ENCODE measurements at places on chromosomes 3 and 15.

DNA sequence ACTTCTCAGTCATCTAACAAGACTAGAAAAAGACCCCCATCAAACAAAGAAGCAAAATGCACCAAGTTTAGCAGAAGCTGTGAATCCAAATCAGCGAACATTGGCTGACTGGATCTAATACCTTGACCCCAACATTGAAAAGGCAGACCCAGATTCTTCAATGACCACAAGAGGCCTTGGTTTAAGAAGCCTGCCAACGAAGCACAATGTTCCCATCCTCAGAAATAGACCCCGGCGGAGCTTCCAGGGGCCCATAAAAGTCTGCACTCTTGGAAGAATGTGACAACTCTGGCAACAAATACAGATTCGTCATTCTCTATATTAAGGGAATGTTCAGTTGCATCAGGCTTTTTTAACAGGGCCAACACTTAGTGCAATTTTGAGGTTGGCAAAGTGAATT, 112.8 kb upstream of the BCL6 start:
- DNase-seq = no peak

GRCh38 chr3:24589931-24590880, 95.6 kb upstream of the THRB start:
- no peak for DNase-seq

- DNase-seq = no peak
Observed at GRCh38 chr15:69896606-69897005, 201.1 kb downstream of the TLE3 start.

- DNase-seq = no peak
Observed at GRCh38 chr3:33173103-33173502, 45.5 kb downstream of the SUSD5 start.

- no peak for DNase-seq
Observed at GRCh38 chr3:139538733-139539132, 809 bp downstream of the RBP1 start.

- DNase-seq = no peak
Observed at GRCh38 chr3:89628856-89629670, 521.6 kb downstream of the EPHA3 start.

- DNase-seq = no peak
Observed at GRCh38 chr3:36904641-36905040, 40.2 kb downstream of the TRANK1 start.

DNA sequence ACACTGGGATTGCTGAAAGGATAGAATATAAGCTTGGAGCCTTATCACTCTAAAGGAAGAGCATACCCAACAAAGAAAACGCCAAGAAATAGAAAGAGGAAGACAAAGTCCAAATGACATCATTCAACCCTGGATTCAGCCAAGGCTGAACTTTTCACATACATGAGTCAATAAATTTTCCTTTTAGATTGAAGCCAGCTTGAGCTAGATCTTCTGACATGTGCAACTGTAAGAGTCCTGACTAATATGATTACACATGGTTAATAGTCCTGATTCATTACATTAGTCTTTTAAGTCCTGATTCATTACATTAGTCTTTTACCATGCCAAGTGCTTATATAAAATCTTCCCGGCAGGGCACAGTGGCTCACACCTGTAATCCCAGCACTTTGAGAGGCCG, 13.6 kb upstream of the DENND6A start:
- DNase-seq = peak; percentile 32

- DNase-seq = no peak
Observed at GRCh38 chr3:177591379-177591778, 394.1 kb upstream of the TBL1XR1 start.

GRCh38 chr3:50241713-50242380, 5.8 kb downstream of the GNAI2 start:
- no peak for DNase-seq

DNA sequence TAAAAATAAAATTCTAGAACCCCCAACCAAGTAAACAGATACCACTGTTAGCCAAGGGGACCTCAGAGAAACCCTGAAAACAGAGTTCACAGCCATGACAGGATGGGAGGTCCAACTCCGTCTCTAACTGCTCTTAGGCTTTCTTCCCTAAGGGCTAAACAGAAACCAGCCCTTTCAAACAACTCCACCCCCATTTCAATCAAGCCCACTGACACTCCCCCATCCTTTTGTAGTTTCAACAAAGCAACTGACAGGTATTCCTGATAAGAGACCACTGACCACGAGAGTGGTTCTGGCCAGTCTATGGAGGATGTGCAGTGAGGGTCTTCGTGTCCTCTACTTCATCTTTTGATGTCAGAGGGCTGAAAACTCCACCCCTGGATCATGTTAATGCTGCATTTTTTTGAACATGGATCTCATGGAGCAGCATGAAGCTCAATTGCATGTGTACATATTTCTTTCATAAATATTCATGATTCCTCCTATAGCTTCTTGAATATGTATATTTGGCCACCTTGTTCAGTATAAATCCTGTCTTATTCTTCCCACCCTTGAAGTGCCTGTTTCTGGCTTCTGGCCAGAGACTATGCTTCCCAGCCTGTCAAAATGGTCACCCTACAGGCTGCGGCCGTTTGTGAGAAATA, 222.6 kb downstream of the OSBPL10 start:
- DNase-seq = no peak

DNA sequence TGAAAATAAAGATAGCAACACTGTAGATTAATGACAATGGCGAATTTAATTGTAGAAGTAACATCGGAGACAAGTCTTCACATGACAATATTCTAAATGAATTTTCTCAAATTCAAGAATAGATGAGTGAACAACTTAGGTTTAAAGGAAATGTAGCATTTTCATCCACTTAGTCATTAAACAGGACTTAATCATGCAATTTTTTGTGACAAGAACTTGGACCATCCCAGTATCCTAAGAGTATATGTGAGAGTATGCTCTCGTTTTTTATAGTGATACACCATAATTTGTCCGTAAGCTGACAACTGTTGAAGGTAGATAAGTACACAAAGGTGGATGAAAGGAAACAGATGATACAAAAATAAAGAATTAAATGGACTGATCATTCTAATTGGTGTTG, 81.5 kb downstream of the DLG1 start:
- DNase-seq = no peak

- peak; percentile 60 for DNase-seq
Observed at GRCh38 chr3:195119461-195120266, 151.3 kb downstream of the XXYLT1 start.

DNA sequence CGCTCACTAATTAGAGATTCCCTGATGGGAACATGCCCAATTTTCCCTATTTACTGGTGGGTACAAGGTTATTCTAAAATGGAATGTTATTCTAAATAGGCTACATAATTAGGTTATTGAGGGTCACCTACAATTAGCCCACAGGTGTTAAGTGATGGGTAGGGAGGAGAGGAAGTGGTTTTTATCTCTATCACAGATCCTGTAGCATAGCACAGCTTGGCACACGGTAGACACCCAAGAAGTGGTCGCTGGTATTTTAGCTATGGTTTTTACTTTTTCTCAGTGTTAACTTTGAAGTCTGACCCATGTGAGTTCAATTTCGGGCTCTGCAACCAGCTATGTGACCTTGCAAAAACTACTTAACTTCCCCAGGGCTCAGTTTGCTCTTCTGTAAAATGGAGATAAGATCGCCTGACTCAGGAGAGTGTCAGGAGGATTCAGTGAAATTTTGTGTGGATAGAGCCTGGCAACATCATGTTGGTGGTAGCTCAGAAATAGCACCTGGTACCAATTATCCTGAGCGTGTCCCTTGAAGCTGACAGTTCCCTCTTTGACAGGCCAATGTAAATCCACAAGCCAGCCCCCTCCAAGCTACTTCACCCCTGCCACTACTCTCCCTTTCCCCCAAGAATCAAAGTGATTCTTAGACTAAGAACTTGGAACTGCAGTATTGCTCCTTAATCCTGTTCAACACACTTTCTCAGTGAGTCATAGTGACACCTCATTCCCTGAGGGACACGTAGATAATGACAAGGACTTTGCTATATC, 8.7 kb upstream of the LMCD1 start:
- DNase-seq = no peak

DNA sequence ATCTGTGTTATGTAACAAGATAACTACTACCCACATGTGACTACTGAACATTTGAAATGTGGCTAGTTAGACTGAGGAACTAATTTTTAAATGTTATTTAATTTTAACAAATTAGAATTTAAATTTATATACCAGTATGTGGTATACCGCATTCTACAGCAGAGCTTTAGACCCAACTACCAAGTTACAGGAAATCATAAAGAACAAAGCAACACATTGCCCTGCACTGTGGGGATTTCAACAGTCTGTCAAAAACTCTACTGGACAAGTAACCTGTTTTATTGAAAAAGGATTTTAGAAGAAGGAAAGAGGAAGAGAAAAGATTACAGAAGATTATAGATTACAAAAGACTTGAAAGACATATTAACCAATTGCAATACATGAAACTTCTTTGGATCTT, 64.9 kb downstream of the DPH6 start:
- no peak for DNase-seq
